ENCODE measurements at places on chromosomes 4 and X.
A peak's percentile ranks its signal among the peaks of the same experiment; 100 is the strongest.

- DNase-seq, result no peak
Measured at GRCh38 chrX:77442728-77443127, 4.5 kb upstream of the FGF16 start.

DNA sequence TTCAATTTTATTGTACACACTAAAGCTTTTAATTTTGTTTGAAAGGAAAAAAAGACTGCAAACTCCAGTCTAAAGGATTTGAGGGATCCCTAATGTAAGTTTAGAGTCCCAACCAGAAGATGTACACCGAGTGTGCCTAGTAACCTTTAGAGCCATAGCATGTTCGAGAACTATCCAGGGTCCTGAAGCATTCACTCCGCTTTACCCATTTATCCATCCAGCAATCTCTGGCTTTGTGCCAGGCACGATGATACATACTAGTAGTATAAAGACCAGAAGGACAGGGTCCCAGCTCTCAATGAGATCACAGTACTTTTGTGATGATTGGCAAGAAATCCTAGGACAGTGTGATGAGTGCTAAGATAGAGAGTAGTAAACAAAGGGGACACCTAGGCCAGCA lies 168.7 kb downstream of the STK32B start:
- DNase-seq, result no peak

DNA sequence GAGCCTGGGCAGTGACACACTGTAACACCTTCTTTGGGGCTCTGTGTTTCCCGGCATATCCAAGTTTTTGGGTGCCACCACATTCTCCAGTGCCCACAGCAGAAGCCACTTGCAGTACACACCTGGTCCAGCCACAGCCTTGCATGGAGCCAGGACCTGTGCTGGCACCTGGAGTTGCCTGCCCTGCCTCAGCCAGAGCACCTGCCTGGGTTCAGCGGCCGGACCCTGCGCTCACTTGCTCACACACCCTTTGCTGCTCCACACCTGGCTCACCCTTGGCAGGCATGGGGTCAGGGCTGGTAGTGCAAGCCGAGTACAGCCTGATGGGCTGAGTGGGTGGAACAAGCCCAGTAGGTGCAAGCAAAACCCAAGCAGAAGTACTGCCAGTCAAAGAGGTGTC lies 1511.1 kb downstream of the TECRL start:
- DNase-seq, result no peak

DNA sequence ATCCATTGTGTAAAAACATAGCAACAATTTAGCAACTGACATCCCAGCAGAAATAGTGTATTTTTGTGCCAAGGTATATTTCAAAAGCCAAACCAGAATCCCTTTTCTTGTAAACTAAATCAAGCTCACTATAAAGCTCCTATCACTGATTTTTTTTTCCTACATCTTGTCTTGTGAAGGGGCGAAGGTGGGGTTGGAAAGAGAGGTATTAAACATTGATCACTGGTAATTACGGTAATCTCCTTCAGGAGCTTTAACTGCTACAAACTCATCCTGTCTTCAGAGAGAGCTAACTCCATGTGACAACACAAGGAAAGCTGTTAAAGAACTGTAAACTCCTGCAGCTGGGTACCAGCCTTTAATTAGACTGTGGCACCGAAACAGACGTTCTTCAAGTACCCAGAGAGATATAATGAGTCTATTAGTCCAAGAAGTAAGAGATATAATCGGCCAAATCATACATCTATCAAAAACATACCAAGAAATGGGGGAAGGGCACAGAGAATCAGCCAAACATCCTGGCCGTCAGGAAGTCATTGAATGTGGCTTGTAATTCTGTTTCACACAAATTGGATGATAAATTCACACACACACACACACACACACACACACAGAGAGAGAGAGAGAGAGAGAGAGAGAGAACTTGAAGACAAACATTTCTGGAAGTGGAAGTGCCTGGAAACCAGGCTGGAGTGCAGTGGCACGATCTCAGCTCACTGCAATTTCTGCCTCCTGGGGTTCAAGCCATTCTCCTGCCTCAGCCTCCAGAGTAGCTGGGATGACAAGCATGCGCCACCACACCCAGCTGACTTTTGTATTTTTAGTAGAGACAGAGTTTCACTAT lies 111.9 kb upstream of the PPARGC1A start:
- no peak for DNase-seq

DNA sequence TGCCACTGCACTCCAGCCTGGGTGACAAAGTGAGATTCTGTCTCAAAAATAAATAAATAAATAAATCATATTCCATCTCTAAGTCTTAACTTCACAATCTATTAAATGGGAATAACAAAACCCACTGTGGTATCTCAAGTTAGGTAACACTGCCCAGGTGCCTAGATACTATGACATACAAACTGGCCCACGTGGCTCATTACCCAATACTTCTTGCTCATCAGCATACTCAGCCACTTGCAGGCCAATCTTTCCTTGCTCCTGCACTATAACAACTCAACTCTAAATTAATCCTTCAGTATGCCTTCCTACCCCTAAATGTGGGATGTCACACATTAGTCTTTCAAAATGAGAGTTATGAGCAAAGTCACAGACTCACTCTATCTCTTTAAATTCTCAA lies 230.1 kb downstream of the OPHN1 start:
- DNase-seq, result no peak

DNA sequence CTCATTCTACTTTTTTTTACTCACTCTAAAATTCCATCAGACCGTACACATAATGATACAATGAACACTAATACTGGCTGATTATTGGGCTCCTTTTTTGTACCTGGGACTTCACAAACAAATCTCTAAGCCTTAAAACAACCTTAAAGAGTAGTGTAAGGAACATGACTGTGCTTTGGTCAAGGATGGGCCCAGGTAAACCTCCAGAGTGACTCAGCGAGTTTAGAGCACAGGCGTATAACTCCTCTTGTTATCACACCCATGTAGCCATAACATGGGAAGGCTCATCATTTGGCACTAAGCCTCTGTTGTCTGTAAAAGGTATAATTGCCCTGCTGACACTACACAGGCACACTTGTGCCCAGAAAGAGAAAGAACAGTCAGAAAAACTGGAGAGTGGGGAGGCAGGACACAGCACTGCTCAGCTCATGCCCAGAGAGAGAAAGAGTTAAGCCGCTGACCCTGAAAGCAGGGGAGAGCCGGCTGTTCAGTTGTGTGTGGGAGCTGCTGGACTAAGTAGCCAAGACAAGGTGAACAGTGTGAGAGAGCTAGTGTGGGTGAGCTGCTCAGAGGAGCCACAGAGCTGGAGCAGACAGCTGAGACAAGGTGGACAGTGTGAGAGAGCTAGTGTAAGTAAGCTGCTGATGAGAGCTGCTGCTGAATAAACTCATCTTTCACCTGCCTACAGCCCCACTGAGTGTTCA lies 319.6 kb upstream of the BMP3 start:
- no peak for DNase-seq

DNA sequence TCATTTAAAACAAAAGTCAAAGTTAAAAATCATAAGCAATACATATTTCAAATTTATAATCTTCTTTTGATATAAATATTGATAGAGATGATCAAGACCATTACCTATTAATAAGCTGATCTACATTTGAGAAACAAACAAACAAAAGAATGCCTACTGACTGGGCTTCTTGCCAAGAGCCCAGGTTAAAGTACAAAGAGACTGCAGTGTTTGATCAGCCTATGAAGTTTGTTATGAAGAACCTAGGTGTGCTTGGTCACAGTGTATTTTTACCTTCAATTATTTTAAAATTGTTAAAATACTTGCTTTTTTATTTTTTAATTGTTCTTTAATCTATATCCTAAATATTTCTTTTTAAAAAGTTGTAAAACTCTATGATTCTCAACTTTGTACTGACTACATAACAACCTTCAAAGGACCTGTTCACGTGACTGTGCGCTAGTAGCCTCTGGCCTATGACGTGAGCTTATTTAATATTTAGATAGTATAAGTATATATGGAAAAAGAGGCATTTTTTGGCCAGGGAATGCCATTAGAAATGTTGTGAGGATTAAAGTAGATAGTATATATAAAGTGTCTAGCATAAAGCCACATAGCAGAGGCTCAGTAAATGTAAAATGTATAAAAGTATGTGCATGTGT lies 11.4 kb upstream of the SLC39A8 start:
- no peak for DNase-seq

DNA sequence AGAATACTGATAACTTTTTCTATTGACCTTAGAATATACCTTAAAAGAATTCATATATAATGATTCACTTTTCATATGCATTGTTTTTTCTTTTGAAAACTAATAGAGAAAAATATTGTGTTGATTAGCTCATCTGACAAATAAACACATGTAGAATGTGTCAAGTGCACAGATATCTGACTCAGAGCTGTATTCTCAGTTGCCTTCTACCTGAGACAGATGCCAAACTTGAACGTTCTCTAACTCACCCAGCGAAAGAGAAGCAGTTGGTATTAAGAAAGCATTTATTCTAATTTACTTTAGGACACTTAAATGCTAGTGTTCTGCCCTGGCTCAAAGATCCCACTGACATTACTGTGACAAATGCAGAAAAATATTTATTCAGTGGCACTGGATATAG lies 28.1 kb downstream of the USP53 start:
- DNase-seq, result no peak

GRCh38 chr4:146088690-146089089 lies 86.8 kb upstream of the LSM6 start:
- no peak for DNase-seq

GRCh38 chr4:181301735-181302710 lies 941.2 kb upstream of the TENM3 start:
- DNase-seq, result no peak

GRCh38 chrX:71181558-71181909 lies 36.9 kb downstream of the NLGN3 start:
- peak; percentile 4 for DNase-seq

DNA sequence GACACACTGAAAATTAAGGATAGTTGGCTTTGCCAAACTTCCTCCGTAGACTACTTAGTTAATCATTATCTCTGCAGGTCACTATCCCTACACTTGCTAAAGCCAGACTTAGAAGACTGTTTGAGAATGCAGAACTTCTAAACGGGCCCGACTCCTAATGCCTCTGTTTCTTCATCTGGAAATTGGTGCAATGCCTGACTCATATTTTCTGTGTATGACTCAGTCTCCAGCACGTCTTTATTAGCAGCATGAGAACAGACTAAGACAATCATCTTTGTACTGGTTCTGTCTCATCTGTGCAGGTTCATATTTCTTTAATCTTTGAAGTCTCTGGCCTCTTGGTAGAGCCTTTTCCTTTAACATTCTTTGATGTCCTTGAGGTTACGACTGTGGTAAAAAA lies 411.9 kb upstream of the ACTRT1 start:
- no peak for DNase-seq

GRCh38 chrX:24870143-24870542 lies 145.6 kb downstream of the ARX start:
- no peak for DNase-seq

GRCh38 chrX:48531358-48531959 lies 8.1 kb upstream of the TBC1D25 start:
- no peak for DNase-seq

DNA sequence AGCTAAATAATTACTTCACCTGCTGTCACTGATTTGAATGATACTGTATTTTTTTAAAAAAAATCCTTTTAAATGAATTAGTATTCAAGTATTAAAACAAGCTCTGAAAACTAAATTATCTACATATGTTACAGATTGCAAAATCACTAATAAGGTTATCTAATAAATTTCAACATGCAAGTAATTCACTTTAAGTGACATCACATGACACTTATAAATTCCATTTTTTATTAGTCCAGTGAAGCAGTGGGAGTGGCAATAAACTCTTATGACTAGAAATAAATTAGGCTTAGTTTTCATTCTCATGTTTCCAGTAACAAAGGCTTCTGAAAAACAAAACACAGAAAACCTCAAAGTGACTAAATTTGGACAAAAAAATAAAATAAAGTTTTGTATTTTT lies 36.3 kb downstream of the SMIM31 start:
- no peak for DNase-seq

Measured in stimulated activated CD8-positive, alpha-beta memory T cell treated with anti-CD3 and anti-CD28 coated beads, Interleukin-15, amount 100 ng/mL, for 24 hours (primary cell).